SW480 (cell line): ENCODE measurements at places on chromosomes 13 and 19.

DNA sequence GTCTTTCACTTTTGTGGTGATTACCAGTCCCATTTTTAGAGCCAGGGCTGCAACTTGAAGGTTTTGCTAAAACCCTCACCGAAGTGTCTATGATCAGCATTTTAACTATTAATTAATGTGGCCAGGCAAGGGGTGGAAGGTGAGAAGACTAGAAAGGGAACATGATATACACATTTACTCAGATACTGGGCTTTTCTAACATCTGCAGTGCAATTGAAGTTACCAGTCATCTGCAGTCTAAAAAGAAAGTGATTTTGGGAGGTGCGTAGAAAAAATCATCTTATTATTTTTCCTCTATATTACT, 481 bp downstream of the ALOX5AP start:
- no peak for DNase-seq

GRCh38 chr19:17160908-17161307, 54.2 kb upstream of the USE1 start:
- DNase-seq, result no peak

- DNase-seq, result no peak
These were observed 62.8 kb downstream of the WDFY2 start for GRCh38 chr13:51647067-51647466.

DNA sequence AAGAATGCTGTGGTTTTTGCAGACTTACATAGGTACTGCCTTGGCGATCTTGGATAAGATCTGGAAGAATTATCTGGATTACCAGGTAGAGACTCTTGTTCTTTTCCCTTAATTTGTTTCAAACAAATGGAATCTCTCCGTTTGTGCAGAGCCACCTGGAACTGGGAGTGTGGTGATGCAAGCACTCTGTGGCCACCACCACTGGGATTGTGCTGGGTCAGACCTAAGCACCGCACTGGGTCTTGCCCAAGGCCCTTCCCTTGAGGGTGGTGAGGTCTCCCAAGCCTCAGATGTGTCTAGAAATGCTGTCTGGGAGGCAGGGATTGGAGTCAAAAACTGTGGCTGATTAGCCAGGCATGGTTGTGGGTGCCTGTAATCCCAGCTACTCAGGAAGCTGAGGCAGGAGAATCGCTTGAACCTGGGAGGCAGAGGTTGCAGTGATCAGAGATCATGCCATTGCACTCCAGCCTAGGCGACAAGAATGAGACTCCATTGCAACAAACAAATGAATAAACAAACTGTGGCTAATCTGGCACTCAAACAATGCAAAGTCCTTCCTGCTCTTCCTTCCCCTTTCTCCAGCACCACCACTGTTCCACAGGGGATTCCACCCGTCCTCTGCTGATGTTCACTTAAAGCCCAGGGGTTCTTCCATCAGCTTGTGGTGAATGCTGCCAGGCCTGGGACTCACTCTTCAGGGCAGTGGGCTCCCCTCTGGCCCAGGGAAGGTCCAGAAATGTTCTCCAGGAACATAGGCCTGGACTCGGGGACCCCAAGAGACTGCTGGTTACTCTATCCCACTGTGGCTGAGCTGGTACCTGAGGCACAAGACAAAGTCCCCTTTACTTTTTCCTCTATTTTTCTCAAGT, 10.8 kb upstream of the CEACAM1 start:
- no peak for DNase-seq

DNA sequence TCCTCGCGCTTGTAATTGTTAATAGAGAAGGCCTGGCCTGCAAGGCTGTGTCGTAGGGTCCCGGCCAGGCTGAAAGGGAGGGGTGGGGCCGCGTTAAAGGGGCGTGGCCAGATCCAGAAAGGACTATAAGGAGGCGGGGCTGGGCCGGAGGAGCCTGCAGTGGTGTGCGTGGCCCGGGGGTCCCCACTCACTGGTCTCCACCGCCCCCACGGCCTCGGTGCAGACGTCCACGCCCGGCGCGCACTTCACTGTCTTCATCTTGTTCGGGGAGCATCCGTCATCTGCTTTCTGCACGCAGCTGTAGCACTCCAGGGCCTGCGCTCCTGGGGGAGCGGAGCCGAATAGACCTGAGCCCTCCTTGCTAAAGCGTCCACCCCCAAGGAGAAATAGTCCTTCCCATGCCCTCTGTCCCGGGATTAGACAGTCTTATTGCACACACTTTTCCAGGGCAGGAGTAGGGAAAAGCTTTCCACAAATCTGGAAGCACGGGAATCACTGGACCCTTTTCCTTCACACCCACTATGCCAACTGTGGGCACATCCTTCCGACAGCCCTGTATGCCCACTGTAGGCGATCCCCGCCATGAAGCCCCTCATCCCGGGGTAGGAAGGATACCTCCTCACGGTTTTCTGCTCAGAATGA, 1.2 kb downstream of the LYPD3 start:
- no peak for DNase-seq

- no peak for DNase-seq
These were observed 2673.8 kb downstream of the PCDH9 start for GRCh38 chr13:64556376-64556775.

- DNase-seq, result no peak
These were observed 816 bp downstream of the RPS28 start for GRCh38 chr19:8321986-8322637.
